ENCODE measurements at places on chromosomes 3 and 15. TPM values are rescaled to one million over a fixed set of nuclear protein-coding genes. Genes with fewer than 3 reads are reported as not detected.

The NEDD4 gene
- total RNA-seq: 11.0 TPM

The TRPC1 gene
- total RNA-seq: 113 TPM

The UQCC5 gene
- total RNA-seq: 5.0 TPM

The IL17RD gene
- total RNA-seq: 63.5 TPM

The ZNF774 gene
- total RNA-seq: 11.6 TPM

The RRP9 gene
- total RNA-seq: 13.1 TPM

The PLA2G4D gene
- total RNA-seq: not detected
